NCI-H526 treated with DMSO at 0.1 percent for 48 hours (cell line): ENCODE measurements at places on chromosomes 11 and 22.

DNA sequence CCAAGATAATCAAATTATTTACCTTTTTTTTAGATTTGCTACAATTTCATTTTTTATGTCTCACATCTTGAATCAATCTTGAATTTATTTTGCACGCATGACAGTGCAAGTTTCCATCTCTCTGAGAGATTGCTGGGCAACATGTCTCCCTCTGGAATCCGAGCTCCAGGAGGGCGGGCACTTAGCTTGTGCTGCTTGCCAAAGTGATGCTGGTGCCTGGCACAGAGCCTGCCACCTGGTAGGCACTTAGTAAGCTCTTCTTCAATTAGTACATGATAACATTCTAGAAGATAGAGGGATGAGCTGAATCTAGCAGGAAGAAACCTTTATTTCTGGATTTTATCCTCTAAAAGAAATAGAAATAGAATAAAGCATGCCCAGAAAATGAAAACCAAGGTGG lies 27.5 kb upstream of the OR9I1 start:
- DNase-seq: no peak

GRCh38 chr11:97937501-97937900 lies 1083.2 kb upstream of the CNTN5 start:
- no peak for DNase-seq

DNA sequence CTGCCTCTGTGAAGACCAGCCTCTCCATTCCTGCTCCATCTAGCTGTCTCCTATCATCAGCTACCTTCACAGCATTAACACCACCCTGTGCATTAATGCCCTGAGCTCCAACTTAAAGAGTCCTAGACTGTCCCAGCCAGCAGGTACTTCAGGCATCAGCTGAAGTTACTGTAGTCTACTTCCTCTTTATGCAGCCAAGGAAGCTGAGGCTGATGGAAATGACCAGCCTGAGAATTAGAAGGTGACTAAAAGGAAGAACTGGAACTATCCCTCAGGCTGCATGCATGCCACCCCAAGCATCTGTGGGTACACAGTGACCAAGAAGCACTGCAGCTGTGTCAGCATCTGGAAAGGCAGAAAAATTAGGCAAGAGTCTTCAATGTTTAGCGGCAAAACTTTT lies 28.2 kb downstream of the MS4A10 start:
- no peak for DNase-seq

- no peak for DNase-seq
Observed at GRCh38 chr11:1035577-1036283, 788 bp downstream of the MUC6 start.

GRCh38 chr11:86578727-86579405 lies 93.5 kb downstream of the ME3 start:
- no peak for DNase-seq
